ENCODE measurements at places on chromosomes 11 and 22.
A peak's percentile ranks its signal among the peaks of the same experiment; 100 is the strongest.

- no peaks in the 10 kb centered on the region for H3K36me3 ChIP-seq
- H3K4me3 ChIP-seq: no peak overlapping the region
- H3K27ac ChIP-seq: no peak overlapping the region
- no peak for DNase-seq
Measured at GRCh38 chr22:49139492-49140151, 688.1 kb downstream of the BRD1 start.

DNA sequence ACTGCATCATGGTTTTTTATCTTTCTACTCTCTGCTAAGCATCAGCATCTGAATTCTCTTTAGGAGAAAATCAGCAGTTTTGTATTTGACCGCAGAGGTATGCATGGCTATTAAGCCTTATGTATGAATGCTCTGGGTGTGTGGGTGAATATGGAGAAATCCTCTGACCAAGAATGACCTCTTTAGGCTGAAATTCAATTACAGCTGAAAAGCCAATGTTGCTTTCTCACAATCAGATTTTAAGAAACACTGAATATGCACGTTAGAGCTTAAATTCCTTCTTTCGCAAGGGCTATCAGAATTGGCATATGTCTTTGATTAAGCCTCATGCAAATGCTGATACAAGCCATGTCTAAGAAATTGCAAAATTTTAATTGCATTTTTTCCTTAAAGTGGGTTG is 43.2 kb downstream of the ARHGAP42 start:
- no peaks in the 10 kb centered on the region for H3K4me1 ChIP-seq
- H3K27me3 ChIP-seq: no peaks in the 10 kb centered on the region
- H3K4me3 ChIP-seq: no peak overlapping the region
- peaks cover 2% of the 10 kb centered on the region for H3K36me3 ChIP-seq
- H3K27ac ChIP-seq: no peak overlapping the region

- no peak overlapping the region for H3K4me3 ChIP-seq
- peaks cover 4% of the 10 kb centered on the region for H3K36me3 ChIP-seq
- H3K27me3 ChIP-seq: peaks cover 1% of the 10 kb centered on the region
- no peak overlapping the region for H3K27ac ChIP-seq
- H3K4me1 ChIP-seq: peaks cover 33% of the 10 kb centered on the region
Measured at GRCh38 chr11:35107861-35108260, 31.1 kb upstream of the CD44 start.

DNA sequence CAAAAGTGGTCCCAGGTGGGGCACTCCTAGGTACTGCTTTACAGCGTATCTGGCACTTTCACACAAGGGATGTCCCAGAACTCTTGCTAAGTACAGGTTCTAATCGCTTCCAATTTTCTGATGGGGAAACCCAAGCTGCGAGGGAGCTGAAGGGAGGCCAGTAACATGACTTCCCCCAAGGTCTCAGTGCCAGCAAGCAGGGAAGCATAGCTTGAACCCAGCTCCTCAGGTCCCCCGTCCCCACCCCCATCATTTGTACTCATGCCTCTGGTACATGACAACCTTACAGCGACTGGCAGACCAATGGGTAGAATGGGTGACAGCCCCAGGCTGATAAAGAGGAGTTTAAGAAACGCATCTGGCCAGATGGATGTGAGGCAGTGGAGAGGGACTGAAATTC is 716 bp upstream of the ABCC8 start:
- H3K36me3 ChIP-seq: no peaks in the 10 kb centered on the region
- no peak for DNase-seq
- H3K4me3 ChIP-seq: no peak overlapping the region
- no peak overlapping the region for H3K27ac ChIP-seq
- H3K27me3 ChIP-seq: peaks cover 79% of the 10 kb centered on the region

GRCh38 chr11:9716275-9717039 is 52.6 kb downstream of the SWAP70 start:
- no peak overlapping the region for H3K4me3 ChIP-seq
- peaks cover 25% of the 10 kb centered on the region for H3K36me3 ChIP-seq
- H3K27me3 ChIP-seq: no peaks in the 10 kb centered on the region
- no peak for DNase-seq
- peak overlapping the region; percentile 33 for H3K27ac ChIP-seq

GRCh38 chr11:128342511-128343134 is 244.7 kb downstream of the ETS1 start:
- H3K36me3 ChIP-seq: peaks cover 7% of the 10 kb centered on the region
- peaks cover 68% of the 10 kb centered on the region for H3K4me1 ChIP-seq
- no peak overlapping the region for H3K4me3 ChIP-seq
- H3K27me3 ChIP-seq: no peaks in the 10 kb centered on the region
- peak; percentile 86 for DNase-seq
- peak overlapping the region; percentile 95 for H3K27ac ChIP-seq

- peak overlapping the region; percentile 7 for H3K27ac ChIP-seq
- peaks cover 54% of the 10 kb centered on the region for H3K4me1 ChIP-seq
- no peak overlapping the region for H3K4me3 ChIP-seq
- peaks cover 48% of the 10 kb centered on the region for H3K36me3 ChIP-seq
Measured at GRCh38 chr11:12238420-12238819, 128.0 kb downstream of the MICAL2 start.

All from activated CD8-positive, alpha-beta memory T cell treated with anti-CD3 and anti-CD28 coated beads, Interleukin-2, amount 10 ng/mL, durations not matched to agents 7 days and 5 days (primary cell).